ENCODE measurements at places on chromosomes 1 and 21.
A peak's percentile ranks its signal among the peaks of the same experiment; 100 is the strongest.

DNA sequence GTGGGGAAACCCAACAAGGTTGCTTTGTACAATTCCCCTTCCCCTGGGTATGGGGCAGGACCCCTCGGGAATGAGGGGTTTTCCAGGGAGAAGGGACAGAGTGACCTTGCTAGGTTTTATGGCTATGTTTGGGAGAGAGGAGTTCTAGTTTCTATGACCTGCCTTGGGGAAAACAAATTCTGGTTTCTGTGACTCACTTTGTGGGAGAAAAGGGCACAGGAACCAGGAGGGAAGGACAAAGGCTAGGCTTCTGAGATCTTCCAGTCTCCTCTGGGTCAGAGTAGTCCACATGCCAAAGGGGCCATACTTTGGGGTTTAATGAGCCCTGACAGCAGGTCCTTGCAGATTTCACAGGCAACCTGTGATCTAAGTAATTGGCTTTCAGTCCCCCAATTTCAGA lies 5.5 kb upstream of the PTGER3 start:
- DNase-seq: no peak

GRCh38 chr1:165329104-165329503 lies 27.4 kb downstream of the LMX1A start:
- no peak for DNase-seq

DNA sequence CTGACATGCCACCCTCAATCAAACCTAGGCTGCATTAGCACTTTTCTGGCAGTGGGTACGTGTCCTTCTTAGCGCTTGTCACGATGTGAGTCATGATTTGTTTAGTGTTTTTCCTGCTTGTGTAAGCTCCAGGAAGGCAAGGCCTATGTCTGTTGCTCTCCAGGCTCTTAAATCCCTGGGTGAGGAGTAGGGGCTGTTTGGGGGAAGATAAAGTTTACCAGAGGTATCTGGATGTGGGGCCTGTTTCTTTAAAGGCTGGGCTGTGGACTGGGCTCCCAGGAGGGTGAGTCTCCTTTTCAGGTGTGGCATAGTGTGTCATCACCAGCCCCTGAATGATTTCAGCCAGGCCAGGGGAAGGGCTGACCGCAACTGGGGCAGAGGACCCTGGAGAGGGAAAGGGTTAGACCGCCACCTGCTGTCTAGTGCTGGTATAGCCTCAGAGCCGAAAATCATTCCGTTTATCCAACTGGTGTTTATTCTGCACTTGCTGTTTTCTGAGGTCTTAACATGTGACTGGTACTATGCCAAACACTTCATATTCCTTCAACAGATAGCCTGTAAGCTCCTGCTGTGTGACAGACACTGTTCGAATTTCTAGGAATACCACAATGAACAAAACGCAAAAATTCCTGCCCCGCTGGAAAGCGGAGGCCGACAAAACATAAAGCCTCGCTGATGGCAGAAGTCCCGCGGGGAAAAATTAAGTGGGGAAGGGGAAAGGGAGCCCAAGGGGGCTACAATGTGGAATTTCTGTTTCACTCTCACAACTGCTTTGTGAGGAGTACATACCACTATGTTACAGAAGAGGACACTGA lies 9.7 kb downstream of the SERINC2 start:
- DNase-seq: peak; percentile 86

GRCh38 chr1:70945251-70945650 lies 102.4 kb downstream of the PTGER3 start:
- peak; percentile 6 for DNase-seq

GRCh38 chr1:25173809-25174340 lies 58.4 kb downstream of the SYF2 start:
- DNase-seq: peak; percentile 24

DNA sequence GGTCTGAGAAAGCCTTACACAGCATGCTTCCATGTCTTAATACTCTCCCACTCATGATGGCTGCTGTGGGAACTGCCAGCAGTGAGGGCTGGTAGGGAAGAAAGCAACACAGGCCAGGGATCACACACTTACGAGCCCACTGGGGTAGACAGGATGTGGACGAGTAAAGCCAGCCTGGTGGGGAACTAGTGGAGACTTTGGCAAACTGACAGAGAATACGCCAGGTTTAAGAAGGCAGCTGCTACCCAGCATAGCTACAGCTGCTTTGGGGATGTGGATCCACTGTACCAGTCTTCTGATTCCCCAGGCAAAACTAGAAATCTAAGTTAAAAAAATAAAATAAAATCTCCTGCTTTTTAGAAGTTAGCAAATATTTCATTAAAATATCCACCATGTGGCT lies 664.0 kb downstream of the SMYD3 start:
- DNase-seq: no peak

GRCh38 chr1:222464841-222465210 lies 83.1 kb downstream of the HHIPL2 start:
- peak; percentile 66 for DNase-seq

DNA sequence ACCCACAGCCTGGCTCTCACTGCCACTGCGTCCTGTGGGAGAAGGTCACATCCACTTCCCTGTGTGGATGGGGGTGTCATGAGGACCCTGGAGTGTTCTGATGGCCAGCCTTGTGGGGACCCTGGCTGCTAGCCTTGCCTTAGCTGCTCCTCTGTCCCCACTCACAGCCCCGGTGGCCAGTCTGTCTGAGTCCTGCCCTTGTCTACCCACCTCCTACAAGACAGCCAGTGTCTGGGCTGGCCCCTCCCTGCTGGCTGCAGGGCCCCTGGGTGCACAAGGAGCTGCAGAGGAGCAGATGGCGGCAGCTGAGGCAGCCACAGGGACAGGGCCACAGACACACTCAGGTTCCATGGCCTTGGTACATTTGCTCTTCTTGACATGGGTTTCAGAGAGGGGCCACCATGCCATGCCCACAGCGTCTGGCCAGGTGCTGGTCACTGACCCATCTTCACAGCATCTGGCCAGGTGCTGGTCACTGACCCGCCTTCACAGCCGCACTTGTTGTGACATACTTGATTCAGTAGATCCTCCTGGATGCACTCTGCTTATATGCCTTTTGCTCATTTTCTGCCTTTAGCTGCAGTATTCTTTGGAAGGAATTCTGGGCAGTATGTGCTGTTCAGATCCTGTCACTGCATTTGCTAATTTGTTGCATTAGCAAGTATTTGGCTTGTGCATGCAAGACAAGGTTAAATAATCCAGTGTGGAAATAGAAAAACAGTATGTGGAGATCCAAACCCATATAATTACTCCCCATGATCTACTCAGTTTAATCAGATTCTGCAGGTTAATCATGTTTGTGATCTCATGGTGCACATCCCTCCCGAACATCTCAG lies 157.8 kb downstream of the PCBP3 start:
- no peak for DNase-seq
